ENCODE measurements at places on chromosomes 1 and 21. TPM values are rescaled to one million over a fixed set of nuclear protein-coding genes. Genes with fewer than 3 reads are reported as not detected.

Gene HUNK
- 1.4 TPM for total RNA-seq

Gene SAMD13
- 0.58 TPM for total RNA-seq

Gene ADAM30
- not detected for total RNA-seq

Gene ZBTB7B
- total RNA-seq, result 53.7 TPM

Gene TNFRSF9
- 3.2 TPM for total RNA-seq

Gene PRAMEF1
- not detected for total RNA-seq

Gene HTR6
- total RNA-seq, result 0.15 TPM

Gene TRAF3IP3
- not detected for total RNA-seq

Measured in A549 treated with Mapracorat at 1 μM for 4 hours (cell line).